ENCODE measurements at places on chromosomes 5 and 9.

GRCh38 chr9:36798350-36799065 is 225.8 kb downstream of the MELK start:
- DNase-seq, result no peak

DNA sequence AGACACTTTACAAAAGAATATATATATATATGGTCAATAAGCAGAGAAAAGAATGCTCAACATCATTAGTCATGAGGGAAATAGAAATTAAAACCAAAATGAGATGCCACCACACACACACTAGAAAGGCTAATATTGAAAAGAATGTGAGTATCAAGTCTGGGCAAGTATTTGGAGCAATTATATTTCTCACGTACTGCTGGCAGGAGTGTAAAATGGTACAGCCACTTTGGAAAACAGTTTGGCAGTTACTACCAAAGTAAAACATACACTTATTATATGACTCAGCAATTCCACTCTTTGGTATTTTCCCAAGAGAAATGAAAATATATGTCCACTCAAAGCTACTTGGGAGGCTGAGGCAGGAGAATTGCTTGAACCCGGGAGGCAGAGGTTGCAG is 29.8 kb downstream of the NEUROG1 start:
- no peak for DNase-seq

GRCh38 chr9:38423973-38424843 is at the start of gene IGFBPL1:
Gene IGFBPL1, minus strand, starts transcription at chr9:38424454. Its CDS starts 30 bp downstream, at chr9:38424424.
- DNase-seq, result peak; percentile 82

DNA sequence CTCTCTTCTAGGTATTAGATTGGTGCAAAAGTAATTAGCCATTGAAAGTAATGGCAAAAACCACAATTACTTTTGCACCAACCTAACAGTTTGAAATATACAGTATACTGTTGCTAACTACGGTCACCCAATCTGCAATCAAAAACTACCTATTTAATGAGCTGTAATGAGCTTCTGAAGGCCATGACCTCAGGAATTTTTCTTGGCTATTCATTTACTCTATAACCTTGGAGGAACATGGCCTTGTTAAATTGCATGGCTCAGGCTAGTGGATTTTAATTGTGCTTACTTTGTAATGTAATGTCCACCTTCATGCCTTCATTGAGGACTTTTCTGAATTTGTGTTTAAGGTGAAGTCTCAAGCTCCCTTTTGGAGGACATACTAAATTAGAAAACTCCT is 24.7 kb downstream of the DNAH5 start:
- no peak for DNase-seq

DNA sequence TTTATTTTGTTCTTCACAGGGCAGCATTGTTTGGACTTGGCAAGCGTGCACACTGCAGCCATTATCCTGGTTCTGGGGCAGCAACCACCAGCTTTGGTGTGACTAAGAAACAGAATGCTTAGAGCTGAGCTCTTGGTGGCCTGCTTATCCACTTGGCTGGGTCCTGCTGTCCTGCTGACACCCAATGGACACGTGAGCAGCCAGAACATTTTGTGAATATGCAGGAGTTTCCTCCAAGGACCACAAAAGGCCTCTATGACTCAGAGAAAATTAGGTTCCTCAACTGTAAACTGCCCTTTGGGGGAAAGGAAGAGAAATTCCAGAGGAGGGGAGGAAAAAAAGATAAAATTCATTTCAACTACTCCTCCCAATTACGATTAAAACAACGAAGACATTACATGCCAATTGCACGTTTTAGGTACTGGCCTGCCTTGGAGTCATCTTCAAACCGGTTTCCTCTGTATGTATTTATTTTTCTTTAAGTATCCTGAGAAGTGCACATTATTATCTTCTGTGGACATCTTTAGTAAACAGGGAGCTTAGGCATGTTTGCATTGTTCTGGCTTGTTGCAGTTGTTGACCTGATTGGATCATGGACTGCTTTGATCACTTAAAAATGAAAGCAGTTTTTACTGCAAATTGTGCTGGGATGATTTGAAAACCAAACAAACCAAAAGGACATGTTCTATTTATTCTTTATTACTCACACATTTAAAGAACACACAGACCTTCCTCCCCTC is 82.3 kb upstream of the TLE4 start:
- peak; percentile 15 for DNase-seq

- no peak for DNase-seq
Observed at GRCh38 chr9:116423149-116423548, 264.0 kb upstream of the TRIM32 start.

- DNase-seq, result no peak
Observed at GRCh38 chr5:154538492-154538891, 60.5 kb upstream of the HAND1 start.

- no peak for DNase-seq
Observed at GRCh38 chr9:19026375-19026774, 6.6 kb downstream of the SAXO1 start.

DNA sequence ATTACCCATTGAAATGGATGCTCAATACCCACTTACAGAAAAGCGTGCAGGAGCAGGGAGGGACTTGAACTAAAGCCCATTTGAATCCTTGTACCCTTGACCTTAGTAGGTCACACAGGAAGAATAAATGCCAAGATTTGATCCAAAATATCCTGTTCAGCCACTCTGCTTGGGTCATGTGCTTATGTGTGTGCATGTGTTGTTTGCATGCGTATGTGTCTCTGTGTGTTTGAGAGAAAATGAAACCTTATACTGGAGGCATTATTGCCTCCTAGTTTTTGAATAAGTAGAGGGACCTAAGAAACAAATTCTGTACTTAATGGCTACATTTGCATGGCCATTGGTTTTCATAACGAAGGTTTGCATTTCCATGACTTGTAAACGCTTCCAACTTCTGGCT is 63.4 kb upstream of the TRIM32 start:
- no peak for DNase-seq

- peak; percentile 62 for DNase-seq
Observed at GRCh38 chr9:136052991-136053756, 41.9 kb downstream of the NACC2 start.

- no peak for DNase-seq
Observed at GRCh38 chr5:40507095-40507494, 172.6 kb upstream of the PTGER4 start.

- DNase-seq, result no peak
Observed at GRCh38 chr9:108345826-108346225, 510.0 kb downstream of the ACTL7B start.

GRCh38 chr5:75057561-75057960 is 5.2 kb upstream of the GCNT4 start:
- DNase-seq, result no peak

- no peak for DNase-seq
Observed at GRCh38 chr5:155595791-155596190, 582.2 kb downstream of the KIF4B start.

DNA sequence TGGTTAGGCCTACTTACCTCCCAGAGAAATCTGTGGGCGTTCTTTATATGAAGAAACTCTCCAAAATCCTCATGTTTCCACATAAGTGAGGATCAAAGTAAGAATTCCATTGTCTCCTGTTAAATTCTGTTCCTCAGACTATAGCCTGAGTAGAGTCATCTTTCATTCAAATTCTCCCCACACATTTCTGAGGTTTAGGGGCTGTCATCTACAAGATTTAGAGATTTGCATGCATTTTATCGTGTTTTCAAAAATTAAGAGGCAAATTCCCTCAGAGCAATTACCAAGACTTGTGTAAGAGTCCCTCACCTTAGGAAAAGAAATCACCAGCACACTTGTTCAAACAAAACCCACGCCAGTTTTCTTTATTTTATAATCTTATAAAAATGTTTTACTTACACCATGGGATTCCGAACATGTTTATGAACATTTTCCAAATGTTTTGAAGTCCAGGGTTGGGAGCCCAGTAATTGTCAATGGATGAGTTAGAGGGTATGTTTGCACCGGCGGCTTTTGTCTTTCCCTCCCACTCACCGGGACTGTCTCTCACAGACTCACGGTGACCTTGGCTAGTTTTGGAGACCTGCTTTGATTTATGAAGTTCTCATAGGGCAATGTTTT is 367.6 kb downstream of the ENC1 start:
- DNase-seq, result no peak

- DNase-seq, result no peak
Observed at GRCh38 chr9:84940294-84940693, 270.8 kb downstream of the NTRK2 start.

DNA sequence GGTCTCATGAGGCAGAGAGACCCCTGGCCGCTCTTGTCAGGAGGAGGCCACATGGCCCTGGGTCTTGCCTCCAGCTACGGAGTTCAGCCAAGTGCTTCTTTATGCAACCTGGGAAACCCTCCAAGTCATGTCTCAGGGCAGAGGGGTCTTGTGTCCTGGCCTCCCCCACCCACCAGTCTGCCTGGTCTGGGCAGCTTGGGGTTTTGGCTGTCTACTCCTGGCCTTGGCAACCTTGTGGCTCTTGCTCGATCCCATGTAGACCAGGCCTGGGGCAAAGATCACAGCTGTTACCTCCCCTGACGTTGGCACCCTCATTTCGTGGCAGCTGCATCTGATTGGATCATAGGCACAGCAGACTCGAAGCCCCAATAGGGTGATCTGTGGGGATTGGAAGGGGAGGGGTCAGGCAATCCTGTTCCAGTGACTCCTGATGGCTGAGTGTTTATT is 28.4 kb downstream of the JADE2 start:
- DNase-seq, result no peak

- no peak for DNase-seq
Observed at GRCh38 chr5:54732108-54732507, 214.5 kb downstream of the SNX18 start.

GRCh38 chr9:136937186-136938001 is 7.1 kb downstream of the FBXW5 start:
- no peak for DNase-seq

DNA sequence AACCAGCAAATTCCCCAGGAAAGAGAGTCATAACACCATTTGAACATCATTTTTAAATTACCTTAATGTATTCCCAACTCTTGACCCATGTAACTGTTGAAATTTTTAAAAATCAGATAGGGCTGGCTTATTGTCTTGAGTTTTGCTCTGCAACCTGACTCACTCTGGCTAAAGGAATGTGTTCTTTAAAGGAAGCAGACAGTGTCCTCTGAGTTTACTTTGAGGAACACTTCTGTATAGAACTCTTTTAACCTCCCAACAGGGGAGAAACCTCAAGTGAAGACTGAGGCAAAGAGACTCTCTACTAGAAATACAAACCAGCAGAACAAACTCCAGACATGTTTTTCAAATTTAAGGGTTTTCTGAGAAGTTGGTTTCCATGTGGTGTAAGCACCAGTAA is 248.9 kb downstream of the CWC27 start:
- DNase-seq, result no peak

DNA sequence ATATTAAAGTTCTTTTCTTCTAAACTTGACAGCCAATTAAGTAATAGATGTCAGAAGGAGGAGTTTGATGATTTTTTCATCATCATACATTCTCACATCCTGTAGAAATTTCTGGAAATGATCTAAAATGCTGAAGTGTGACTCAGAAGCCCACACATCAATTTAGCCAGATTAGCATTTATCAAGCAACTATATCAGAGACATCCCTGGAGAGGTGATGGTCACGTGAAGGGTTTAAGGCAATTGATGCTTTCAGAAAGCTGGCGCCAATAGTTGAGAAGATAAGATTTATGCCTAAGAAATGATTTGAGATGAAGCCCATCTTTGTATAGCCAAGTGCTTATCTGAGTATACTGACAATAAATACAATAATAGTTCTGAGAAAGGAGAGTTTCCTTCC is 162.9 kb upstream of the RORB start:
- DNase-seq, result no peak

DNA sequence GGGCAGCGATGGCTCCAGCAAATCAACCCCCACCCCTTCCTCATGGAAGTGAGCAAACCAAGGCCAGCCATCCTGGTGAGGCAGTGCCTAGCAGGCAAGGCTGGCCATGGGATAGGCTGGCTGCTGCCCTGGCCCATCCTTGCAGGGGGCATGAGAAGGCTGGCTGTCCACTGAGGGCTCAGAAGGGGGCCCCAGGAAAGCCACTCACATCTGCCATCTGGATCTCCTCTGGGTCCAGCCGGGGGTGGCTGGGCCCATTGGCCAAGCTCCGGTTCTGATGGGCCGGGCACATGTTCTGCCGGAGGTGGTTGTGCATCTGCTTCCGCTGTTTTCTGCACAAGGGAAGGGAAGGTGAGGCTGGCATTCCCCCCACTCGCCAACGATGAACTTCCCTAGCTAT is 57.1 kb downstream of the PSD2 start:
- no peak for DNase-seq

- DNase-seq, result no peak
Observed at GRCh38 chr5:4044881-4045280, 449.2 kb downstream of the IRX1 start.

DNA sequence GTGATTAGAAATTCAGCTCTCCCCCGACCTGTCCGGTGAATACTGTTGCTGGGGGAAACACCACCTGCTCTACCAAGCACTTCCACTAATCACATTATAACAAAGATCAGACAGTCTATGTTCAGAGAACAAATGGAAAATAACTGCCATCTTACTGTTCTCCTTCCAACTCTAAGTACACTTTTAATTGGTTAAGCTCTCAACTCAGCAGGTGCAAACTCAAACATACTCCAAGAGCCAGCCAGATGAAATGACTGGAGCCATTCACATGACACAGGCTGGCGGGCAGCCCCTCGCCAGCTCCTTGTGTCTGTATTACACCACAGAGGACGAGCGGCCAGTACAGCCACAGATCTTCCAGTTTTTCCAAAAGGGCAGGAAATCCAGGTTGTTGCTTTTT is 16.1 kb downstream of the LIFR start:
- DNase-seq, result no peak

GRCh38 chr9:85981369-85981768 is 40.4 kb downstream of the NAA35 start:
- DNase-seq, result no peak

DNA sequence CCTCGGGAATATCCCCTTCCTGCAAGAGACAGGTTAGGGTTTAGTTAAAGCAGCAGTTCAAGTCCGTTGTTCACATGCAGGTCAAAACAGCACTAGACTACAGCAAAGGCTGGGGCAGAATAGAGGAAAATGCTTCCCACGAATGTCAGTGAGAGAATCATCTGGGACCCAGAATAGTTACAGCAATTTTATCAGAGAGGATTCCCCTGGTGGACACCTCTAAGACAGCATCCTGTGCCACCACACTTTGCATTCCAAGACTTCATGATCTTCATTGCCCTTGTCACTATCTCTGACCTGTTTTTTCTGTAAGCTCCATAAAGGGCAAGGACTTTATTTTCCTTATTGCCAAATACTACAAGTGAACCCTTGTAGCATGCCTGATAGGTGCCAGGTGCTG is 12.9 kb downstream of the GRXCR2 start:
- no peak for DNase-seq

DNA sequence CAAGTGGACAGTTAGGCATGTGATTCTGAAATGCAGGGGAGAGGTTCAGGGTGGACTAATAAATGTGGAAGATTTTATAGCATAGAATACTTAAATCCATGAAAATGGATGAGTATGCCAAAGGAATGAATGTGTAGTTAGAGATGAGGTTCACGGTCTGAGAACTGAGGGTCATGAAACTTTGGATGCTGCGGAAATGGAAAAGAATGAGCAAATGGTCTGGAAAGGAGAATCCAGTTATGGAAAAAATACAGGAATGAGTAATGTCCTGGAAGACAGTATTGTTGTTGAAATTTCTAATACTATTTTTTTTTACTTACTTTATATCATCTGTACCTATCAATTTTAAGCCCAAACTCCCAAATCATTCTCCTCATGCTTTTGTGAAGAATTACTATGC is 2369.4 kb downstream of the MAT2B start:
- DNase-seq, result no peak

GRCh38 chr5:76371960-76372322 is 31.1 kb upstream of the IQGAP2 start:
- DNase-seq, result no peak

GRCh38 chr9:134738869-134739659 is 97.5 kb downstream of the COL5A1 start:
- DNase-seq, result peak; percentile 86
